C1 segment of cervical spinal cord (tissue), 14 donors: ENCODE measurements at places on chromosomes 4 and X.

DNA sequence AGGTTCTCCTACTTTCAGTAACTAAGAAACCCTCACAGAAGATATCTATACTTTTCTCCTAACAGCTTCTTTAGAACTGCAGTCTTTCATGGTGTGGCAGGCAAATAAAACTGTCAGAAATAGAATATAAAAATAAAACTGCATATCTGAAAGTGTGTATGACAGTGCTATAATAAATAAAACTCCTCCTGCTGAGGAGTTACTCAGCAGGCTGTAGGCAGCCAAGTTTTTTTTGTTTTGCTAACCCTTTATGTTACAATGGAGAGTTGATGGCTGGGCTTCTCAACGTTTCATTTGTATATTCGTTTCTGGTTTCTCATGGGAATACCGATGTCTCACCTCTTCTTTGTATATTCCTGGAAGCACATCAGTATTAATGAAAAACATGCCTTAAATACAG, 18.2 kb upstream of the UGT2B10 start:
- no peak for DNase-seq

- DNase-seq, result no peak
These were observed 821.7 kb downstream of the C4orf33 start for GRCh38 chr4:129917651-129918050.

- DNase-seq, result no peak
These were observed 85.6 kb upstream of the CPEB2 start for GRCh38 chr4:14916554-14917297.

GRCh38 chr4:152776352-152776751, 3.2 kb downstream of the TIGD4 start:
- DNase-seq, result no peak
